ENCODE measurements at places on chromosomes 12 and 14.

GRCh38 chr14:102583726-102584125, 8.7 kb upstream of the RCOR1 start:
- no peak for DNase-seq

DNA sequence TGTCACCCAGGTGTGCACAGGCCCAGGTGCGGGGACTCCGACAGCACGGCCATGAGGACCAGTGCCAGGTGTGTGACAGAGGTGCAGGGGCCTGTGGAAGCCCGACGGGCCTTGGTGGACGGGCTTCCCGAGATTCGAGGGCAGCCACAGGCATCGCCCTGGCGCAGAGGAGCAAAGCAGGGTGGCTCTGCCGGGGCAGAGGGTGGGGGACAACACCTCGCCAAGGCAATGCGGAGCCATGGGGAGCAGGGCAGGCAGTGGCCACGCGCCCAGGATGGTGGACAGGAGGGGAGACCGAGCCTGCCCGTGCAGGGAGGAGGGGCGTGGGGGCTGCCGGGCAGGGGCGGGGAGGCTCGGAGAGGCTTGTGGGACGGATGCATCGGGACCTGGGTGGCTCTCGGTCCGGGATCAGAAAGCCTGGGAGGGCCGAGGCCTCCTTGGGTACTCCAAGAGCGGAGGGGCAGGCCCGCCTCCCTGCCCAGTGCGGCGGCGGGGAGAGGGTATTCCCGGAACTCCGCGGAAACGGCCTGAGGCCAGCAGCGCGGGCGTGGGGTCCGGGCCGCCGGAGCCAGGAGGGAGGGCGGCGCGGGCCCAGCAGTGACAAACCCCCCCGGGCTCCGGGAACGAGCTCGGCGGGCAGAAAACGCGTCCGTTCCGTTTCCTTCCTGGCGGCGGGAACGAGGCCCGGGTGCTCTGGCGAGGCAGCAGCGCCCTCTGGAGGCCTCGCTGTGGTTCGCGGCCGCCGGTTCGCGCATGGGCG, 1.6 kb downstream of the TMEM121 start:
- DNase-seq: peak; percentile 70

DNA sequence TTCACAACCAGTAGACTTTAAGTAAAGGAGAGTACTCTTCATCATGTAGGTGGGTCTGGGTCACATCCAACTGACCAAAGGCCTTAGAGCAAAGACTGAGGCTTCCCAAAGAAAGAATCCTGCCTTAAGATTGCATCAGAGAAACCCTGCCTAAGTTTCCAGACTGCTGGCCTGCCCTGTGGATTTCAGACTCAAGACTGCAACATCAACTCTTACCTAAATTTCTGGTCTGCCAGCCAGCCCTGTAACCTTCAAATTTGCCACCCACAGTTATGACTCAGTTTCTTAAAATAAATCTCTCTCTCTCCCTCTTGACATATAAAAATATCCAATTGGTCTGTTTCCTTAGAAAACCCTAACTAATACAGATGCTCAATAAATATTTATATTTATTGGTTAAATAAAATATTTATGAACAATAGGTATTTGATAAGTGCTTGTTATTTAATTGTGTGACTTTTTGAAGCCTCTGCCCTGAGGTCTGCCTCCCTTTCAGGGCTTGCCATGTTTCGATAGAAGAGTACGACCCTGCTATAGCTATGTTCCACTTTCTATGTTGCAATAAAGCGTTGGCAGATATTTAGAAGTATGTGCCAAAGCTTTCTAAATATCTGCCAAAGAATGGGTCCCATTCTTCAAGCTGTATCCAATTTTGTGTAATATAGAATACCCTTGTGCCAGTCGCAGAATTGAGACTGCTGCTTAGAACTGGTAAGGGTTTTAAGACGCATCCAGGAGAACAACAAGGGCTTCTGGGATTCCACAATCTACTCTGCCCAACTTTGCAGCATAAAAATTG, 65.7 kb downstream of the TMEM30B start:
- no peak for DNase-seq

GRCh38 chr12:29769162-29769858, 14.4 kb downstream of the TMTC1 start:
- DNase-seq: peak; percentile 88

- no peak for DNase-seq
Measured at GRCh38 chr12:112342587-112342986, 39.6 kb downstream of the HECTD4 start.

DNA sequence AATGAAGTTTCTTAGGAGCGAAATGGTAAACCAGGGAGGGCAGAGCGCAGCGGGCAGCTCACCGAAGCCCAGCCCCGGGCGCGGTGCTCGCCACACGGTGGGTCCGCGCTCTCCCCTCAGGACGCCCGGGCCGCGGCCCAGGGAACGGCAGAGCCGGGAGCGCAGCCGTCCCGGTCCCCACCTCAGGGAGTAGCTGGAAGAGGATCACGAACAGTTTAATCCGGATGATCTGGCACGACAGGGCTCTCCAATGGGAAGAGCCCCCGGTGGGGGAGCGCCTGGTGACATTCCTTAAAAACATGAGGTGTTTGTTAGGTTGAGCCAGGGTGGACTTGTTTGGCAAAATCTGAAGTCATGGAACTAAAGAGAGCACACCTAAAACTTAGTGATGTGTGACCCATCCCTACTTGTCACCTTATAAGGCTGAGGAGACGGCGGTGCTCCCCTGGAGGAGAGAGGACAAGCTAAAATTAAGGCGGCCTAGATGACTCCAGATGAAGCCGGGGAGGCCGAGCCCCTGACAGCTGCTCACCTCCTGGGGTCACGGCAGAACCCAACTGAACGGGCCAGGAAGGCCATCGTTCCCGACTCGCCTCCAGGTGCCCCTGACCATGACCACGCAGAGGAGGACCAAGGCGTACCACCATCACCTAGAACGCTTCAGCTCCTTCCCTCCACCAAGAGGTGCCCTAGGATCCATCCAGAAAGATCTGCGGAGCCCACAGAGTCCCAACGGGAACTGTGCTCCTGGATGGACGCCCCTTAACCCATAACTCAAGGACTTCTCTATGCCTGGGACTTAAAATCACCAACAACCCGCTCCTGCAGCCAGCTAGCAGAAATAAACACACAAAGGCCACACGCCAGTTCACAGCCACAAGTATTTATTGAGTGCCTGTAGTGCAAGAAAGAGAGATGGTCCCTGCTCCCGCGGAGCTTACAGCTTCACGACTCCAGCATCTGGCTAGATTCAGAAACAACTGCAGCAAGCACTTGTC, 866 bp upstream of the PITPNM2 start:
- no peak for DNase-seq

DNA sequence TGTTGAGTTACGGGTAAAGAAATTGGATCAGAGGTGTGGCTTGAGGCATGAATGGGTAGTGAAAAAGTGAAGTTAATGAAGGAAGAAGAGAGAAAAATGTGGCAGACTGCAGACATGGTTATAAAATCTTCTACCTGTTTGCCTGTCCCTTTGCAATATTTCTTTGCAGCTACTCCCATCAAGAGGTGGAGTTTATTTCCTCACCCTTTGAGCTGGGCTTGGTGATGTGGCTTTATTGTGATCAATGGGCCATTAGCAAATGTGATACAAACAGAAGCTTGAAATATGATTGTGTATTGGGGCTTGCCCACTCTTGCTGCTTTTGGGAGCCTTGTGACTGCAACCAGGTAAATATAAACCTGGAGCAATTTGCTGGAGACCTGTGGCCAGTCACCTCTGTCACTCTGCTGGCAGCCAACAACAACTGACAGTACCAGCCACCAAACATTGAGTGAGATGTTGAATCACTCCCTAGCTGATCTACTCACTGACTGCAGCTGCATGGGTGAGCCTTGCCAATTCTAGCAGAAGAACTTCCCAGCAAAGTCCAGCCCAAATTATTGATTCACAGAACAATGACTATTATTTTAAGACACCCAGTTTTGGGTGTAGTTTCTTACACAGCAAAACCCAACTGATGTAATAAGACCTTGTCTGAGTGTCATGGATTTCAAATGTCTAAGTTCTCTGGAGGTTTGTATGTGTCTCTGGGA, 151.0 kb upstream of the ATP2B1 start:
- no peak for DNase-seq

DNA sequence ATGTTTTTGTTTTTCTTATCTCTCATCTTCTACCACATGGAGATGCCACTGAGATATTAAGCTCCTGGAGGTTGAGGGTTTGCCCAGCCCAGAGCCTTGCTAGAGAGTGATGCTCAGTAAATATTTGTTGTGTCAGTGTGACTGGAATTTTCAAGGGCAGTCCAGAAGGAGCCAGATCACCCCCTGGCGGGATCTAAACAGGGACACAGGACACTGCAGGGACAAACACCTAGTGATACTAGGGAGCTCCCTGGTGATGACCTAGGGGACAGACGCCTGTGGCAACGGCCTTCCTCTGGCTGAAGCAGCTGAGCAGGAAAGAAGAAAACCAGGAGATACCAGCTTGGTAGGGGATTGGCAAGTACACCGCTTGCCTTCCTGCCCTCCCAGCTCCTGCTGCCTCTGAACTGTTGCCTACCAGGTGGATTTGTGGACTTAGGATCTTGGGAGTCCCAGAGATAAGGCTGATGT, 714.4 kb upstream of the TBX3 start:
- no peak for DNase-seq

DNA sequence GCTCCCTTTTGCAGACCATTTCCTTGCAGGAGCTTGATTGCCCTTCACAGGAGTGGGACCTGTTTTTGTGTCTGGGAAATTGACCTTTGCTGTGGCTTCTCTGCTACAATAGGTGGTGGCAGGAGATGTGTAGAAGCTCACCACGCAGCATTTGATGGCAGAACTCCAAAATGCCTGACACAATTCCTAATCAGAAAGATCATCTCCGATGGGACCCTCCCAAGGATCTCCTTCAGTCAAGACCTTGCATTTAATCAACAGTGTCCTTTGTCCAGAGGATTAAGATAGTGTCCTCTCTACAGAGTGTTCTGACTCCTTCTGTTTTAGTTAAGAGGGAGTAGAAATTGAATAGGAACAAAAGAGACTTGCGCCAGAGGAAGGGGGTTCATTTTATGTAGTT, 83.6 kb upstream of the DDHD1 start:
- no peak for DNase-seq

GRCh38 chr12:124655698-124656516, 88.5 kb upstream of the NCOR2 start:
- DNase-seq: peak; percentile 99

DNA sequence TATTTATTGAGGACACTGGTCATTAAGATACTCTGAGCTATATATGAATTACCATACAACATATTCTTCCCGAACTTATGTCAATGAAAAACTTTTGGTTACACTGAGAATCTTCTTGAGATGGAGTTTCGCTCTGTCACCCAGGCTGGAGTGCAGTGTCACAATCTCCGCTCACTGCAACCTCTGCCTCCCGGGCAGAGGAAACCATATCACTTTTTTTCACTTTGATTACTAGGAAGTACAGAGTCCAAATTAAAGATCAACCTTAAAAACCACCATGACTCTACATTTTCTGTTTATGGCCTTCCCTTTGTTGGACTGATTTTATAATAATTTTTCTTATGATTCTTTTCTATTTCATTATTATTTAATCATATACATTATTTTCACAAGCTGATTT, 336.5 kb downstream of the FSCB start:
- no peak for DNase-seq

- DNase-seq: no peak
Measured at GRCh38 chr12:111124183-111124582, 203.8 kb upstream of the MYL2 start.

DNA sequence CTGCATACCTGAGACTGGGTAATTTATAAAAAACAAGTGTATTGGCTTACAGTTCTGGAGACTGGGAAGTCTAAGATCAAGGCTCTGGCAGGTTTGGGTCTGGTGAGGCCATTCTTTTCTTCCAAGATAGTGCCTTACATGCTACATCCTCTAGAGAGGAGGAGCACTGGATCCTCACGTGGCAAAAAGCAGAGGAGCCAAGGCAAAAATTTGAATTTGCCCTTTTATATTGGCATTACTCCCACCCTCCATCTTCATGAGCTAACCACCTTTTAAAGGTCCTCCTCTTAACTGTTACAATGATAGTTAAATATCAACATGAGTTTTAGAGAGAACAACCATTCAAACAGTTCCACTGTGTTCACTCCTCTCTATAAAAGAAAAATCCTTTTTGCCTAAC, 286.3 kb upstream of the SEL1L start:
- no peak for DNase-seq

GRCh38 chr14:101101456-101102056, 198.0 kb upstream of the RTL1 start:
- no peak for DNase-seq

- DNase-seq: no peak
Measured at GRCh38 chr12:132173135-132174014, 29.1 kb downstream of the NOC4L start.

DNA sequence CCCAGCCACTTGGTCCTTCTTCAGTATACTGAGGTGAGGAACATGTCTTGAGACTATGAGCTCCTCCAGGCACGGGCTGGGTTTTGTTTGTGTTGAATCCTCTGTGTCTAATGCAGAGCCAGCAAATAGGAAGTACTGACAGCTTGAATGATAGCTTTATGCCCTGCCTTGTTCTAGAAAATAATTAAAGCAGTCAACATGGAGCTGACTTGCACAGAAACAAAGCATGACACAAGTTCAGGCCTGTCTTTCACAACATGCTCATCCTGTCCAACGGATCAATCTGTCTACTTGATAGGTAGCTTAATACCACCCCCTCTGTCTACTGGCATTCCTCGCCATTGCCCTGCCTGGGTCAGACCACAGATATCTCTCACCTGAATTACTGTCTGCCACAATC, 140.9 kb downstream of the ESRRB start:
- DNase-seq: no peak

- DNase-seq: no peak
Measured at GRCh38 chr12:34397591-34398365, 375.5 kb downstream of the ALG10 start.

DNA sequence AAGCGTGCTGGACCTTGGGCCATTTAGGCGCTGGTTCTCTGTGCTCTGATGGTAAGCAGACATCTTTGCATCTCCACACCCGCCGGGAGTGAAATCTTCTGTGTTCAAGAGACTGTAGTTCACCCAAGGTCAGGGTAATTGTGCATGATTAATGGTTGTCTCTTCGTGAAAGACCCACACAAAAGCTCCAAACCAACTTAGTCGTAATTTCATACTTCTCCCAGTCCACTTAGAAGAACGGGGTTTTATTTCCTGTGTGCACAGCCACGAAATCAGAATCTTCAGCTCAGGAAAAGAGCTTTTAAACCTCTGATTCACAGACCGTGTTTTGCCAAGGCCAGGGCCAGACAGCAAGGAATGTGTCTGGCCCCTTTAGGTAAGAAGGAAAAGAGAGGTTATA, 640.9 kb downstream of the MED13L start:
- DNase-seq: no peak

- DNase-seq: no peak
Measured at GRCh38 chr14:61417883-61418455, 96.6 kb downstream of the PRKCH start.

Data from choroid plexus epithelial cell (primary cell).